ENCODE measurements at places on chromosomes 11 and 22. TPM values are rescaled to one million over a fixed set of nuclear protein-coding genes. Genes with fewer than 3 reads are reported as not detected.

Gene KCNJ5
- 0.56 TPM for total RNA-seq

GRCh38 chr11:89015614-89016013, 50.2 kb downstream of the GRM5 start:
- no peak overlapping the region for H3K27ac ChIP-seq
- H3K4me3 ChIP-seq = no peak overlapping the region
- no peaks in the 10 kb centered on the region for H3K4me1 ChIP-seq
- no peaks in the 10 kb centered on the region for H3K36me3 ChIP-seq
- H3K27me3 ChIP-seq = no peaks in the 10 kb centered on the region

- no peak overlapping the region for H3K27ac ChIP-seq
- no peaks in the 10 kb centered on the region for H3K36me3 ChIP-seq
These were observed 77.1 kb upstream of the PRR5 start for GRCh38 chr22:44624689-44625420.

Gene TSSK2
- total RNA-seq = 0.78 TPM

Gene C22orf42
- not detected for total RNA-seq

DNA sequence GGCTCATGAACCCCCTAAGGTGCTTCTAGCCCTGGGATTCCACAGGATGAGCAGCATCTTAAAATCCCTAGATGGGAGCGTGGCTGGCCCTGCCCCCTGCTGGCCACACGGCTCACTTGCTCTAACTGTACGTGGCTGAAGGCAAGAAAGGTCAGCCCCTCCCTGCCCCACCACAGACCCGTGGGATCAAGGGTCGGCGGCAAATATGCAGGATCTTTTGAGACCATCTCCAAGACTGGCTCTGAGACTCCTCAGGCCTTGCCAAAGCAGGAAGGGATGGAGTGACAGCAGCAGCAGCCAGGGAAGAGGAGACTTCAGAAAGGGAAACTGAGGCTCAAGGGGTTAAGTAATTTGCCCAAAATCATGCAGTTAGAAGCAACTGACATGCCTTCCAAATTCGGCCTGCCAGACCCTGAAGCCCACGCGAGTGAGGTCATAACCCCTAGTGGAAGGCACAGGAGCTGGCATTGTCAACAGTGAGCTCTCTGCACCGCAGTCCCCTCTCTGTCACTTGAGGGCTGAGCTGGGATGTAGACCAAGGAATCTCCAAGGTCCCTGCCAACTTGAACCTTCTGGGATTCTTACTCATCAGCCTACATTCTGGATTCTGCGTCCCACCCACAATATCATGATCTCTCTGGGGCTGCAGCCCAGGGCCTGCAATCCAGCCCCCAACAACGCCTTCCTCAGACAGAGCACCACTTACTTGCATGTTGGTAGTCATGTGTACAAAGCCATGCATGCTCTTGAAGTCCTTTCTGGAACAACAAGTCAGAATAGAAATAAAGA, 31.4 kb downstream of the CREB3L1 start:
- no peaks in the 10 kb centered on the region for H3K4me1 ChIP-seq
- DNase-seq = peak; percentile 77
- no peak overlapping the region for H3K27ac ChIP-seq
- no peaks in the 10 kb centered on the region for H3K27me3 ChIP-seq
- H3K36me3 ChIP-seq = no peaks in the 10 kb centered on the region
- H3K4me3 ChIP-seq = no peak overlapping the region

Measured in thyroid gland (tissue), 4 donors.